Activated CD4-positive, alpha-beta T cell treated with anti-CD3 and anti-CD28 coated beads, Interleukin-2, amount 50 U/mL, for 4 hours (primary cell): ENCODE measurements at places on chromosomes 1 and 21.

DNA sequence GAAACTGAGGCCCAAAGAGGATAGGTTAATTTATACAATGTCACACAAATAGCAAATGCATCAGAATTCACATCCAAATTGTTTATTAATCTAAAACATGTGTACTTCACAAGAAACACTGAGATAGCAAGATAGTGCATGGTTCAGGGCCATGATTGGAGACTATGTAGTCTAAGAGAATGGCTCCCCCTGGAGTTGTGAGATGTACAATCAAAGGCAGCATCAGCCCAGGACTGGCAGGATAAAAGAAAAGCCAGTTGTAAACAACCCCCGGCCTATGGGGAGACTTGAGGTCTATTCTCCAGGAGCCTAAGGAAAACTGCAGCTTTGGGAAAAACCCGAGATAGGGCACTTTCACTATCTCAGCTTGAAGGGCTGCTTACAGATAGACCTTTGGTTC is 511.0 kb downstream of the OMA1 start:
- no peak for DNase-seq

DNA sequence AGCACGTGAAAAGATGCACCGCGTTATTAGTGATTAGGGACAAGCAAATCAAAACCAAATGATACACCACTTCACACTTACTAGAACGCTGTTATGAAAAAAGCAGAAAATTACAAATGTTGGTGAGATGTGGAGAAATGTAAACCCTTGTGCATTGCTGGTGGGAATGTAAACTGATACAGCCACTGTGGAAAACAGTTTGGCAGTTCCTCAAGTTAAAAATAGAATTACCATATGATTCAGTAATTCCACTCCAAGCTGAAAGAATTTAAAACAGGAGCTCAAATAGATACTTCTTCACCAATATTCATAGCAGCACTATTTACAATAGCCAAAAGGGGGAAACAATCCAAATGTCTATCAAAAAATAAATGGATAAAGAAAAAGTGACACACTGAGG is 10.3 kb upstream of the EVI5 start:
- no peak for DNase-seq

DNA sequence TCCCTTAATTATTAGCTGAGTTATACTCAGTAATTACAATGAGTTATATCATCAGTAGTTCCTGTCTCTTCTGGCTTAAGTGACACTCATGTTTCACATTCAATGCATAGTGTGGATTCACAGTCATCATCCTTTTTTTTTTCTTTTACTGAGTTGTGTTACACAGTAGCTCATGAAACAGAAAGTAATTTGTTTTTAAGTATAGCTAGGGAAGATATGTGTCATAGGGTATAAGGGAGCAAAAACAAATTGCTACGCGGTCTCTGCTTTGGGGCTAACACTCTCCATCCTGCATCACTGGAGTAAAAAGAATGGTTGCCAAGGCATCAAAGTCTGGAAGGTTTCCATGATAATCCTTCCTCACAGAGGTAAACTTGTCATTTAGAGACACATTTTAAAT is 971.7 kb upstream of the NCAM2 start:
- no peak for DNase-seq

GRCh38 chr1:226912587-226913176 is 27.4 kb upstream of the COQ8A start:
- peak; percentile 28 for DNase-seq

DNA sequence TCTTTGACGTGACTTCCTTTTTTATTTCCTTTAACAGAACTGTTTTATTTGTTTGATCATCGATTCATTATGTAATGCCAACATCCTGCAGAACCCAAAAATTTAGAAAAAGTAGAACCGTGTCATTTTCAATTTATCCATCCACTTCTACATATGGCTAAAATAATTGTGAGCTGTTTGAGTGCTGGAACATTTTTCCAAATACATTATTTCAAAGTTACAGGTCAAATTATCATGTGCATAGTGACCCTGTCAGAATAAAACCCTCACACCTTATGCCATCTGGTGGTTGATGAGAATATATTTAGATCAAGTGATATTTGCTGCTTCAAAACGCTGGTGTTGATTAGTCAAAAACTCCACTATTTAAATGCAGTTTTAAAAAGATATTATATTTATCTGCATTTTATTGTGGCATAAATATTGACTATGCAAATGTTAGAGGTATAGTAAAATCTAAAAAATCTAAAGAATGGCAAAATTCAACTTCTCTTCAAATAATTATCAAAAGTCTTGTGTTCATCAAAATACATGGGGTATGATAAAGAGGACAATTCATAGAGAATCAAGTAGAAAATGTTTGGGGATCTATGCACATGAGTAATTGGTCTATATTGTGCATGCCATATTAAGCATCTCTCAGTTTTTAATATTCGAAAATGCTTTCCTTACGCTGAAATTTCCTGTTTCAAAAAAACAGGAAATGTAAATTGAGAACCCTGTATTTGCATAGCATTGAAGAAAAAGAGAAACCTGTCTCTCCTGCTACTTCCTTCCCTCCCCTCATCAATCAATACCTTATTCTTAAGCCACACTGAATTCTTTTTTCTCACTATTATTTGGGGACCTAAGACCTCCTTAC is 39.7 kb downstream of the UBE2U start:
- DNase-seq, result no peak

- no peak for DNase-seq
Observed at GRCh38 chr1:91555074-91555730, 54.6 kb downstream of the CDC7 start.

DNA sequence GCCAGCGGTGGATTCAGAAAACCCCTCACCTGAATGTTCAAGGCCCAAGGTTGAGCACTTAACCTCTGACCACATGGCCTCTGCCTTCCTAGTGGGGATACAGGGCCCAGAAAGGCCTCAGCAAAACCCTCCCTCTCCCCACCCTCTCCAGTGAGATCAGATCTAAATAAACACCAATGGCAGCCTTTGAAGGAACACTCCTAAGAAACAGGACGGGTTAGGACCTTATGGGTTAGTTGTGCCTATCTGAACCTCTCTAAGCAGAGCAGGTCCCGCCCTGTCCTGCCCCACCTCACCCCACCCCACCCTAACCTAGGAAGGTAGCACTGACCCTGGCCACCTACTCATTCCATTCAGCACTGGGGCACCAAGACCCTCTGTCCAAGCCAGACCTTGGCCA is 7.9 kb upstream of the GRHL3 start:
- no peak for DNase-seq

- no peak for DNase-seq
Observed at GRCh38 chr1:209692296-209692695, 12.3 kb upstream of the HSD11B1 start.

DNA sequence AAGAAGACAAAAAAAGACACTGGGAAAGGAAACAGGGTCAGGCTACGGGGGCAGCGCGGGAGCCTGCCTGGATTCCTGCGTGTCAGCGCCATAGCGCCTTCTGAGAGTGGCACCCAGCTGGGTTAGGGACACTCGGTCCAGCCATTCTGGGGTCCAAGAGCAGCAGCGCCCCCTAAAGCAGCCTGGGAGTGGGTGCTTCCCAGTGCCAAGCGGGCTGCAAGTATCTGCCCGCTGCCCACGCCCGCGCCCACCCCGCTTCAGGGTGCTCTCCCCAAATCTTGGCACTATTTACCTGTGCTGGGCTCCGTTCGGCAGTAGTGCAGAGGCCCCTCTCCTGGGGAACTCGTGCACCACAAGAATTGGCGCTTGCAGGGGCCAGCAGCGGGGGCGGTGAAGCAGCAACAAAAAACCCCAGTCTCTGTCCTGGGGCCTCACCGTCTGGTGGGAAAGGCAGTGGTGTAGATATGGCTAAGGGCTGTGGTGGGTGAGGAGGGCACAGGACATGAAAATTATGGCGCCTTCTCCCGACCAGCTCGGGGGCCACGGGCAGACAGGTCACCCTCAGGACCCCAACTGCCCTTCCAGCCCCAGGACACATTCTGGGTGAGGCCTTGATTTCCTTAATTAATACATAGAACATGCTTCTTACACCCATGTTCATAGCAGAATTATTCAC is 24.1 kb upstream of the LBR start:
- DNase-seq, result no peak

GRCh38 chr1:180178511-180179161 is 24.0 kb downstream of the QSOX1 start:
- peak; percentile 65 for DNase-seq

DNA sequence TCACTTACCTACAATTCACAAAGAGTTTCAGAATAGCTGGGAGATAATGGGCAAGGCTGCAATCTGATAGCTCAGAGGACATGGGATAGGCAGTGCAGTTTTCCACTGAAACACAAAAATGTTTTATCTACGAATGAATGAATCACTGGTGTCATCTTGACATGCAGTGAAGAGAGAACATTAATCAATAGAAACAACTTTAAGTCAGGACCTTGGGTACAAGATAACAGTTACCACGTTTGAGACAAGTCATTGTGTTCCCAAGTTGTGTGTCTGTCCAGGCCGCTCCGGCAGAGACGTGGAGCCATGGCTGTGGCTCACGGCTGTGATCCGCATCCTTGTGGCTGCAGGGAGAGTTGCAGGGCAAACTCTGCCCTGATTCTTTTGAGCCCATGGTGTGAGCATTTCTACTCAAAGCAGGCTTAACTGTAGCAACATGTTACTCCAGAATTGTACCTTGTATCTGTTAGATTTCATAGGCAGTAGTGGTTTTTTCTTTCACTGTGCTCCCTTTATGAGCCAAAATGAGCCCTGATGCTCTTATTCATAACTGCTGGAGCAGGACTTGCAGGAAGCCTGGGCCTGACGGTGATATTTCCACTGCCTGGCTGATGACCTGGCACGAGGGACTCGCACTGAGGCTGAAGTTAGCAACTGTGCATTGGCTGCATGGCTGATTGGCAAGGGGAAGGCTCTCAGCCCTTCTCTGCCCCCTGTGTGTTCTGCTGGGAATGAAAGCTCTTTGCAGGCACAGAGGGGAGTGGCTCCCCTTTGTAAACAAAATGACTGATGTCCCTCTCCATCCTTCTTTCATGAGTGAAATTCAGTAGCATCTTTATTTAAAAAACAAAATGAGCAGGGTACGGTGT is 465.2 kb downstream of the AJAP1 start:
- DNase-seq, result no peak

DNA sequence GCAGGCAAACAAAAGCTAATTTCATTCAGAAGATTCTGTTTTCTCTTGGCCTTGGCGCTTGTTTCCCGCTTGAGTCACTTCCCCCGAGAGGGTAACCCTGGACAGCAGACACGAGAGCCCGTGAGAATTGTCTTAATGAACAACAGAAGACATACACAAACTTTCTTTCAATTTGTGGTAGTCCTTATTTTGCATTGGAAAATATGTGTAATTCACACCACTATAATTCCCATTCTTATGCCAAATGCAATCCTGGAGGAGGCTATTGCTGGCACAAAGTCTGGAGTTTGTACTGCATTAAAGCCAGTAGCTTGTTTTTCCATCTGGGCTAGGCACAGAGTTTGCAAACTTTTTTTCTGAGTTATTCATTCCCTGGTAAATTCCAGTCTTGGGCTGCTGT is 109.8 kb upstream of the IVNS1ABP start:
- DNase-seq, result no peak
